Chondrocyte (in vitro differentiated cells): ENCODE measurements at places on chromosomes 12 and 14.

DNA sequence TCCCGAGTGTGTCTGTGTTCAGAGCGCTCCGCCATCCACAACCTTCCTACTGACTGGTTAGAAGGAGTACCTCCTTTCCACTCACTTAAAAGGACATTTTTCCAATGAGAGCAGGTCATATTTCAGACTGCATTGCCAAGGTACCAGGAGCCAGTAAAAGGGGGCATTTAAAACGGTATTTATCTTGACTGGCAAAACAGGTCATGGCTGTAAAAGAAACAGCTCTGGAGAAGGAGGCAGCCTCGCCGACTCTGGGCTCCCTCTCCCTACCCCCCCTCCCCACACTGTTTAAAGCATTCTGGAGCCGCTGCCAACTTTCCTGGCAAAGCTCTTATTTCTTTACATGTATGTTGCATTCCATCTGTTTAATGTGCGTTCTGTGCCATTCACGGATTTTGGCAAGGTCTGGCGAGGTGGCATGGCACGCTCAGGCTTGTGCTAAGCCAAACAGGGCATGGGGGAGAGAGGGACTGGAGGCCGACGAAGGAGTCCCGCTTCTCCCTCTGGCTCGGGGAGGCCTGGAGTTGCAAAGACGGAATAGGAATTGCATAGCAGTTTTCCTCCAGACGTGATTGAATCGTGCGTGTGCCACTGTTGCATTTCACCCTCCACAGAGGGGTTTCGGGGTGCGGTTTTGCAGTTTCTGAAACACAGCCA, 41.2 kb upstream of the MED13L start:
- H3K27me3 ChIP-seq = no peaks in the 10 kb centered on the region
- no peaks in the 10 kb centered on the region for H3K36me3 ChIP-seq
- peak overlapping the region; percentile 91 for H3K27ac ChIP-seq
- no peak overlapping the region for H3K4me3 ChIP-seq

- no peak overlapping the region for H3K4me3 ChIP-seq
- peaks cover 63% of the 10 kb centered on the region for H3K4me1 ChIP-seq
- peak overlapping the region; percentile 22 for H3K27ac ChIP-seq
- no peaks in the 10 kb centered on the region for H3K27me3 ChIP-seq
These were observed 22.9 kb upstream of the LTBP2 start for GRCh38 chr14:74634964-74635363.

- DNase-seq = no peak
- H3K4me3 ChIP-seq = no peak overlapping the region
- no peak overlapping the region for H3K27ac ChIP-seq
- H3K36me3 ChIP-seq = no peaks in the 10 kb centered on the region
- H3K4me1 ChIP-seq = peaks cover 5% of the 10 kb centered on the region
These were observed 59.1 kb downstream of the LRP6 start for GRCh38 chr12:12207746-12208145.

DNA sequence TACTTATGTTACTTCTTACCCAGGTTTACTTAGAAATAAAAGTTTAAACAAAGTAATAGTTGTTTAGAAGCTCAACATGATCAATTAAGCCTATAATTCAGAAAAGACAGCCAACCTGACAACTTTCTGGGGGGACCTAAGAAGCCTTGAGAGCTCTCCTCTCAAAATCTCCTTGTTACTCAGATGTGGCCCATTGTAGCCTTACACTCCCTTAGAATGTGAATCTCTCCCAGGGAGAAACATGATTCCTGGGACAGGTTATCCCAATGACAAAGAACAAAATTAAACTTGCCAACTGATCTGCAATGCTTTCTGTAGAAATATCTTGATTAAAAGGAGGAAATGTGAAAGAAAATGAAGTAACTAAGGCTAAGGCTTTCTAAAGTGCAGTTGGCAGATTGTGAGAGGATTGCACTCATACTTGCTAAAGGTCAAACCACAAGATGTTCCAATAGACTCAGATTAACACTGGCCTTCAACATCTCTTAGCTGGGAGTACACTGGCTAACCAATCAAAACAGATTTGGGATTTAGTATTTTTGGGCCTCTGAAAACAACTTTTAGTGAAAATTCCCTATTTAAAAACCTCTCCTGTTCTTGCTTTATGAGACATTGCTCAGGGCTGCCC, 72.3 kb upstream of the TMX1 start:
- no peak overlapping the region for H3K4me3 ChIP-seq
- H3K36me3 ChIP-seq = no peaks in the 10 kb centered on the region
- H3K27ac ChIP-seq = no peak overlapping the region
- no peak for DNase-seq
